GM12878 (cell line): ENCODE measurements at places on chromosomes 1 and 21. TPM values are rescaled to one million over a fixed set of nuclear protein-coding genes. Genes with fewer than 3 reads are reported as not detected.

Gene KRTAP13-2
- not detected in 2 replicates for total RNA-seq

Gene KMO
- 1.2 and 2.4 TPM in 2 replicates for total RNA-seq

Gene FBLIM1
- 0.13 and 0.53 TPM in 2 replicates for total RNA-seq

Gene COL16A1
- total RNA-seq = 3.7 and 3.9 TPM in 2 replicates

Gene FTCD
- total RNA-seq = 0.28 TPM in 1 of 2 replicates, not detected in the other

Gene CAMK2N1
- 0.08 and 0.23 TPM in 2 replicates for total RNA-seq

Gene ATAD3B
- total RNA-seq = 32.9 and 36.8 TPM in 2 replicates

Gene GOLT1A
- total RNA-seq = not detected in 2 replicates

Gene TFF2
- not detected in 2 replicates for total RNA-seq
